Activated CD4-positive, alpha-beta memory T cell treated with anti-CD3 and anti-CD28 coated beads, Interleukin-2, amount 10 ng/mL, durations not matched to agents 7 days and 5 days (primary cell): ENCODE measurements at places on chromosomes 5 and 9.

DNA sequence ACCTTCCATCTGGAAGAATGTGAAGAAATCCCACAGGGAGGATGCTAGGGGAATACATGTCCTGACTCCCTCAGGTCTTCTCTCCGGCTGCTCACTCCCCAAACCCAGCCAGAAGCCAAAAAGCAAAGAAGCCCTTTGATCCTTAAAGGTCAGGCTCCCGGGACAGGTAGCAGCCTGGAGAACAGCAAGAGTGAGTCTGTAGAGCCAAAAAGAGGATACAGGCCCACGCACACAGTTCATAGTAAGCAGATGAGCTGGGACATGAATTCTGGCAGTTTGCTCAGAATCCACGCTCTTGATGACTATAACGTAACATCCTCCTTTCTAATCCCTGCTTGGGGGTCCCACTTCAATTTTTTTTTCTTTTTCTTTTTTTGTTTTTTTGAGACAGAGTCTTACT, 72.0 kb upstream of the SLC44A1 start:
- no peak for DNase-seq

- DNase-seq = no peak
Observed at GRCh38 chr5:7794823-7795222, 56.1 kb downstream of the CFAP90 start.

- DNase-seq = no peak
Observed at GRCh38 chr5:9626955-9627354, 3.2 kb downstream of the TAS2R1 start.

DNA sequence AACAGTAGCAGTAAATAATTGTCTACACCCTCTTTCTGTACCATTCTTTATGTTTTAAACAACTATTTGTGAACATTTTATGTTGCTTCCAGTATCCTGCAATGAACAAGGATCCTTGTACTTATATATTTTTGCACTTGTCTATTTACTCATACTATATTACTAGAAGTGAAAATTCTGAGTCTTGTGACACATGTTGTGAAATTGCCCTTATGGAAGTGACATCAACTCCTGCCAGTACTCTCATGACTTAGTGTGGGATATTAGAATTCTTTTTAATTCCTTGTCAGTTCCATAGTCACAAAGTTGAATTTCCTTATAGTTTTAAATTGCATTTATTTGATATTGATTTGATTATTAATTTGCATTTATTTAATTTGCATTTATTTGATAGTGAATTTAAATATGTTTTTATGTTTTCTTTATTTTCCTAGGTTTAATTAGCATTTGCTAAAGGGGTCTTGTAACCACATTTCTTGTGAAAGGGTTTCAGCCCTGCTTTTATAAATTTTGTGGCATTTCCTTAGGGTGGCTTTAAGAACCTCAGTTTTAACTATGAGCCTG, 27.7 kb downstream of the PARP8 start:
- DNase-seq = no peak

- no peak for DNase-seq
Observed at GRCh38 chr9:129370770-129371169, 192.7 kb upstream of the IER5L start.

DNA sequence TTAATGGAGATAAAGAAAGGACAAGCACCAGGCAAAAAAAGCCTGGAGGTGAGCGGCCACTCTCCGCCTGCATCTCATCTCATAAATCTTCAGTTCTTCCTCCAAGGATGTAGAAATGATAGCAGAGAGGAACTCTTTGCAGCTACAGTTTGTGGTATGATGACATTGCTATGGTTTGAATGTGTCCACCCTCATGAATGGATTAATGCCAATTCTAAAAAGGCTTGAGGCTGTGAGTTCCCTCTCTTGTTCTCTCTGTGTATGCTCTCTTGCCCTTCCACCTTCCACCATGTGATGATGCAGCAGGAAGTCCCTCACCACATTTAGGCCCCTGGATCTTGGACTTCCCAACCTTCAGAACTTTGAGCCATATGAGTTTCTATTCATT, 126.4 kb downstream of the SPOCK1 start:
- no peak for DNase-seq

DNA sequence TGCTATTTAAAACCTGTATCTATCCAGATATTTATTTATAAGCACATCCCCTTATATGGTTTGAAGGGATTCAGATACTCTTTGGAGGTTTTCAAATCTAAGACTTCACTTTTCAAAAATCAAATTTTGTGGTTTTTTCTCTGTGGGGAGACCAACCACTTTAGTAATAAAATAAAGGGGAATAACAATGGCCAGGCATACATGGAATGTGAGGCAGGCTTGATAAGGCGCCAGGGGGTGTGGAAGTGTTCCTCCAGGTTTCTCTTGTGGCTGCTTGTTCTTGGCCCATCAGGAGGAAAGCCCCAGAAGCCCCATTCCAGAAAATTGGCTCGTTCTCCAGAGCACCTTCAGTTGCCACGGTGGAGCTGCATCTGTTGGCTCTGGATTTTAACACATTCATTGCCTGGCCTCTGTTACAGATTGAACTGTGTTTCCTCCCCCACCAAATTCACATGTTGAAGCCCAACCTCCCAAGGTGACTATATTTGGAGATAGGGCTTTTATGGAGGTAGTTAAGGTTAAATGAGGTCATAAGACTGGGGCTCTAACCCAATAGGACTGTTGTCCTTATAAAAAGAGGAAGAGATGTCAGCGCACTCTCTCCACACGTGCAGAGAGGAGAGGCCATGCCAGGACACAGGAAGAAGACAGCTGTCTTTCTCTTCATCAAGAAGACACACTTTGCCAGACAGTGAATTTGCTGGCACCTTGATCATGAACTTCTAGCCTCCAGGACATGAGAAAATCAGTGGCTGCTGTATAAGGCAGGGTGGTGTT, 195.9 kb downstream of the TMEM38B start:
- DNase-seq = no peak

- DNase-seq = no peak
Observed at GRCh38 chr9:114680259-114681001, 1.6 kb downstream of the TEX48 start.

DNA sequence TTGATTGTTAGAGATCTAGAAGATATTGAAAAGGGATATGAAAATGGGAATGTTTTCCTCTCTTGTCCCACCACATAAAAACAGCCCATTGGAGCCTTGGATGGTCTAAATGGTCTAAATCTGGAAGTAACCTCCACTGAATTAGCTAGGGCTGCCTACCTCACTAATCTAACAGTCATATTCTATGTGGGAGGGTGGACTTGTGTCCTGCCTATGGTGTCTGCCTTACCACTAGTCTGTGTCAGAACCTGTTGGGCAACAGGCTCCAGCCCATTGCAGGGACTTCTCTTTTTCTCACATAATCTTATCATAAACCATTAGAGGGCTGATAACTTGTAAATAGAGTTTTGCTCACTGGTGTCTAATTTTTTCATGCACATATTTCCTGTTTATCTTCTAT, 548.8 kb upstream of the CDH18 start:
- DNase-seq = no peak

- peak; percentile 32 for DNase-seq
Observed at GRCh38 chr5:95822043-95822541, 434 bp downstream of the GLRX start.
